ENCODE measurements at places on chromosomes 1 and 21.

GRCh38 chr1:156760092-156760795 lies 7.1 kb upstream of the PRCC start:
- peak; percentile 25 for DNase-seq

- DNase-seq = no peak
These were observed 2.5 kb downstream of the ITLN2 start for GRCh38 chr1:160952129-160952510.

DNA sequence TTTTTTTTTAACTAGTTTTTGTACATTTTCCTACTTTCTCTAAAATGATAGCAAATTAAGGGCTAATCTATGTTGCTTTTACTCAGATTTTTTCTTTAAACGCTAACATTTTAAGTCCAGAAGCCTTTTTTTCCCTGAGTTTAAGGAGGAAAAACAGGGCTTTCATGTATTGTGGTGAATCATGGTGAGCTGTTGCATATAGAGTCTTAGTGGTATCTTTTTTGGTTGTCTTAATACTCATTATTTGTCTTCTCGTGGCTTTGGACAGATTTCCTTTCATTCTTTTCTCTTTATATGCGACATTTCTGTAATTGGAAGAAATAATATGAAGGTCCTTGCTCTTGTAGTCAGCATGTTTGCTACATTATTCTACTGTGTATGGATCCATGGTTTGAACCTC lies 1015.6 kb downstream of the PLA2G4A start:
- no peak for DNase-seq

GRCh38 chr1:220818421-220819173 lies 31.9 kb downstream of the MTARC1 start:
- DNase-seq = peak; percentile 92

DNA sequence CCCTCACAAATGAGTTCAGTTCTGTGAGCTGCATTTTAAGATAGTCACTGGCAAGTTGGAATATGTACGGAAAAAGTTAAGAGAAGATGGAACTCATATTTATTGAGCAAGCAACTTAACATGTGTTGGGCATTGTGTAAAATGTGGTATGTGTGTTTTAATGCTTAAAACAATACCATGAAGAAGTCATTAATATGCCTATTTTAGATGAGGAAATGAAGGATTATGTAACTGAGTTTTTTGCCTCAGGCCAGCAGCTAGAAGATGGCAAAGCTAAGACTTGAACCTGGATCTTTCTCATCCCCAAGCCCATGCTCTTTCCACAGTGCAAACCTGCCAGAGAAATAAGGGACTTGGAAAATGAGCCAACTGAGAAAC lies 48.9 kb downstream of the SPATA46 start:
- DNase-seq = no peak

- peak; percentile 50 for DNase-seq
These were observed 61.6 kb downstream of the KIF14 start for GRCh38 chr1:200558866-200559459.

DNA sequence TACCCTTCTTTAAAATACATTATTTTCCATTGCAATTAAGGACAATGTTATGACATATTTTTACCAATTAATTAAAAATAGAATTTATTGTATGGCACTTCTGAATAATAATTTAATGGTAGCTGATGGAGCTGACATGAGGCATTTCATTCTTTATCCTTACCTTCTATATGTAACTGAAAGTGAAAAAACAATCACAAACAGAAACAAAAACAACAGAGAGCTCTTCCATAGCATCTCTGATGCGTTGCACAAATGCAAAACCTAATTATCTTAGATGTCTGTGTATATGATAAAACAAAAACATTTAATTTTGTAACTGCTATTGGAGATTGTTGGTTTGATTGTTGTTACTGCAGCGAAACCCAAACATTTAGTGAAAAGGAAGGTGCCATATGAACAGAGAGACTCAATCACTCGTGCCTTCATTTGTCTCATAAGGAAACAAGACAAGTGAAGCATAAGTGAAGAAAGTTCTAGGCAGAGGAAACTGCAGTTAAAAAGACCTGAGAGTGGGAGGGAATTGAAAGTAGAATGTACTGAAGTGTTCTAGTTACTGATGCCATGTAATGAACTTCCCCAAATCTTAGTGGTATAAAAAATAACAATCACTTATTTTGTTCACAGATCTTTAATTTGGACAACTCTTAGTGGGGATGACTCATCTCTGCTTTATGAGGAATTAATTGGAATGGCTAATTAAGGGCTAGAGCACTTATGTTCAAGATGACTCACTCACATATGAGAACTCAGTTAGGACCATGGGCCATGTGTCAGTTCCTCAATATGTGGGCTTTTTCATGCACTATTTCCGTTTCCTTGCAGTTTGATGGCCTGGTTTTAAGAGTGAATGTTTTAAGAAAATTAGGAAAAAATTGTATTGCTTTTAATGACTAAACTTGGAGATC lies 245.0 kb upstream of the OLFM3 start:
- DNase-seq = no peak

- no peak for DNase-seq
These were observed 310.2 kb downstream of the PTPRC start for GRCh38 chr1:198948895-198949659.

- DNase-seq = peak; percentile 78
These were observed 7.5 kb upstream of the PARK7 start for GRCh38 chr1:7953850-7954609.

DNA sequence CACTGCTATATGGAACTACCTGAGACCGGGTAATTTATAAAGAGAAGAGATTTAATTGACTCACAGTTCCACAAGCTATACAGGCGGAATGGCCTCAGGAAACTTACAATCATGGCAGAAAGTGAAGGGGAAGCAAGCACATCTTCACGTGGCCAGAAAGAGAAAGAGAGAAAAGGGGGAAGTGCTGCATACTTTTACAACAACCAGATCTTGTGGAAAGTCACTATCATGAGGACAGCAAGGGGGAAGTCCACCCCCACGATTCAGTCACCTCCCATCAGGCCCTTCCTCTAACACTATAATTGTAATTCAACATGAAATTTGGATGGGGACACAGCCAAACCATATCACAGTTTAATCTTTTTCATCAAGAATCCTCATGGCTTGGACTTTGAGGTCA lies 339.2 kb upstream of the AJAP1 start:
- DNase-seq = no peak

- DNase-seq = no peak
These were observed 680.1 kb downstream of the MATN1 start for GRCh38 chr1:30043256-30043655.

DNA sequence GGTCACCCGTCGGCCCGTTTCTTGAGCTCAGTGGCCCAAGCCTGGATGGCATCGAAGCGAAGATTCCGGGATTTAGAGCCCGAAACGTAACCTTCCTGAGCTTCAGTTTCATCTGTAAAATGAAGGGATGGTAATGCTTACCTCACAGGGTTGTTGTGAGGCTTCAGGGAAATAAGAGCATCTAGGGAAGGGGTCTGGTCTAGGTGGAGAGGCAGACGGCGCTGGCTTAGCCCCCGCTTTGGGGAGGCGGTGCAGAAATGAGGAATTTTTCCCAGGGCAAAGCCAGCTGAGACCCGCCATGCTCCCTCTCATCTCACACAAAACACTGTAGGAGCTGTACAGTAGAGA lies 717 bp upstream of the MYCL start:
- DNase-seq = no peak

DNA sequence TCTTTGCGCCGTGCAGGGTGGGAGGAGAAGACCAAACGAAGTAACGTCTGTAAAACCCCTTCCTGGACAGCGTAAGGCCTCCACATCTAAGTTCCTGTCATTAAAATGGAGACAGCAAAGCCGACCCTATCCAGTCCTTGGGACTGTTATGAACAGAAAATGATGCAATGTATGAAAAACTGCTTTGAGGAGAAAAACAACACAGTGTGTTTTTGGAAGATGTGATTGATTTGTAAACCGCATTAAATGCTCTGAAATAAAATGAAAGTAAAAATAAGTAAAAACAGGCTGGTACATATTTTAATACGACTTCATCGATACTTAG lies 827 bp upstream of the URB1 start:
- DNase-seq = no peak

GRCh38 chr1:235703506-235703905 lies 53.9 kb upstream of the GNG4 start:
- DNase-seq = peak; percentile 52

DNA sequence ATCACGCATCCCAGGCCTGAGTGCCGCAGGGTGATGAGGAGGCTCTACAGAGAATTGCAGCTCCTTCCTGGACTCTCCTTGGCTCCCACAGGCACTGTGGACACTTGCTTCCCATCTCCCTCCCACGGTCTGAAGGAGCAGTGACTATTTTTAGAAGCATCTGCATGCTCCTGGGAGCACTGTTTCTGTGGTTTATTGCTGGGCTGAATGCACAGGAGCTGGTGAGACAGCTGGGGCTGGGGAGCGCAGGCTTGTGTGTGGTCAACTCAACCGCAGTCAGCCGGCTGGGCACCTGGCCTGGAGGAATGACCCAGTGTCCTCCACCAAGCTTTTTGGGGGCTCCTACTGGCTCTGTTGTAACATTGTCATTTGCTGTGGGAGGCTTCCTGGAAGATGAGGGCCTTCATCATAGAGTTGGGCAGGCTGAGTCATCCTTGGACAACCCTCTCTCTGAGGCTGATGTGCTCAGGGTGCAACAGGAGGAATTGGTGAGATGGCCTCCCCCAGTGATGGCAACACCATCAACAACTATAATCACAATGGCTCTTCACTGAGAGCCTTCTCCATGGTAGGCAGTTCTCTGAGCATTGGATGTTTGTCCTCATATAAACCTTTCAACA lies 1.7 kb downstream of the NFASC start:
- DNase-seq = peak; percentile 51

DNA sequence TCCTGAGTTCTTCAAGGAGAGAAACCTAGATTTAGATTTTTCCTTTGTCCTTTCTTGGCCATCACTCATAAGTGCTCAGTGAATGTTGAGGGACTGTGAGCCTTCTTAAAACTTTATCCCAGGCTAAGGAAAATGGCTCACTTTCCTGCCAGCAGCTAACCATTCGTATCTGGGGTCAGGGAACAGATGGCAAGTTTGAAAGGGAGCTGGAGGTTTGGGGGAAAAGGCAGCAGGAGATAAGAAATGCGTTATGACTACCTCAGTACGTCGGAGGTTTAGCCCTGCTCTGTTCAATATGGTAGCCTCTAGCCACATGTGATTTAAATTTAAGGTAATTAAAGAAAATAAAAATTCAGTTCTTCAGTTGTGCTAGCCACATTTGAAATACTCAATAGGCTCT lies 13.3 kb downstream of the RRP15 start:
- no peak for DNase-seq

GRCh38 chr1:11198851-11199594 lies 9.9 kb downstream of the ANGPTL7 start:
- DNase-seq = no peak

DNA sequence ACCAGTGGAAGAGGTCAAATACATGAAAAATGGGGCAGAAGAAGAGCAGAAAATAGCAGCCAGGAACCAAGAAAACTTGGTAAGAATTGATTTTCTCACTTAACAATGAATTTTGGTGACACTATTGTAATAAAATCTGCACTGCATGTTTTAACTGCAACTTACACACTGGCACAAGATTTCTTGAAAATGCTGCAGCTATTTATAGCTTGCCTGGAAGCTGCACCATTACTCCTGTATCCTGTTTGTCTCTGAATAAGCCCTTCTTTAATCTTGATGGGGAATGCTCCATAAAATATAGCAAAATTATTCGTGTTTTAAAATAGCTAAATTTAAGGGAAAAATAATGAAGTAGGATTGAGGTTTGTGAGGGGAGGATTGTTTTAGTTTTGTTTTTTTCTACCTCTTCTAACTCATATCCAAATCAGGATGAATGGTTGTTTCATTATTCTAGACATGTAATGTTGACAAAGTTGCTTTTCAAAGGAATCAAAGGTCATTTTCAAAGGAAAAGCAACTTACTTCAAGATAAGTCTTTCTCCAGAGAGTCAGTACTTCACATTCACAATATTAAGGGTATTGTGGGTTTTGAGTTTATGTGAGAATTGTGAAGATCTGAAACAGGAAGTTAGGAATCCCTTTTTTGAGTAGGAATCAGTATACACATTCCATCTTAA lies 120.9 kb downstream of the C1orf21 start:
- DNase-seq = peak; percentile 21

DNA sequence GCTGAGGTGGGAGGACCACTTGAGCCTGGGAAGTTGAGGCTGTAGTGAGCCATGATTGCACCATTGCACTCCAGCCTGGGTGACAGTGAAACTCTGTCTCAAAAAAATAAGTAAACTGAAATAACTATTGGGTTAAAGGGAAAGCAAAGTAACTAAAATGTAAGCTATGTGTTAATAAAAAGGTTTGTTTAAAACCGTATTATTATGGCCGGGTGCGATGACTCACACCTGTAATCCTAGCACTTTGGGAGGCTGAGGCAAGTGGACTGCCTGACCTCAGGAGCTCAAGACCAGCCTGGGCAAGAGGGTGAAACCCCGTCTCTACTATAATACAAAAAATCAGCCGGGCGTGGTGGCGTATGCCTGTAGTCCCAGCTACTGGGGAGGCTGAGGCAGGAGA lies 27.0 kb downstream of the NVL start:
- no peak for DNase-seq

- DNase-seq = peak; percentile 73
These were observed 7.6 kb upstream of the ZNF326 start for GRCh38 chr1:89987159-89987819.

GRCh38 chr1:70667494-70668170 lies 256.6 kb downstream of the CTH start:
- no peak for DNase-seq

DNA sequence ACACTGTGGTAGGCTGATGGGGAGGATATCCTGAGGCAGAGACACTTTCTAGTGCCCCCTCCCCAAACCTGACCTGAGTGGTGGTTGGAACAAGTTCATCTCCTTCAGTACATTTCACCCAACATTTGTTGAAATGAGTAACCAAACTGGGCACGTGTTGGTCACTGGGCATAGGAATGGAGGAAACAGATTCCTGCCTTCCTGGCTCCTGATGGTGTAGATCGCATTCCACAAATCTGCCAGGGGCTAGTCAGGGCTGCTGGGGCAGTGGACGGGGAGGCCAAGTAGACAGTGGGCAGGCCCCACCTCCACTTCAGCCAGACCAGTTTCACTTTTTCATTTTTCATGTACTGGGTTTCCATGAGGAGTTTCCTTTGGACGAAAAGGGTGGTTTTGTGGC lies 16.5 kb upstream of the ALX3 start:
- DNase-seq = no peak
